ENCODE measurements at places on chromosomes 11 and 22.

DNA sequence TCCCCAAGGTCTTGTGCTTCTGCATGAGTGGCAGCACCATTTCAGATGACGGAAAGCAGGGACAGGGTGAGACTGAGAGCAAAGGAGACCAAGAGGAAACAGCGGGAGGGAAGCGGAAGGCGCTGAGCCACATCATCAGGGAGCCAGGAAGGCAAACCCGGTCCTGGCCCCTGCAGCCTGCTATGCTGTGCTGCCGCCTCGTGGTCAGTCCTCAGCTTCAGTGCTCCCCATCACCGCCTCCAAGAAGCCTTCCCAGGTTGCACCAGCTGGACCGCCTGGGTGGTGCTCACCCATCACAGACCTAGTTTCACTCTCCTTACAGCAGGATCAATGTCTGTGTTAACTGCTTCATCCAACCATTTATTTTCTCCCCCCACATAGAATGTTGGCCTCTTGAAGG is 73.0 kb upstream of the PHF21B start:
- DNase-seq, result no peak

DNA sequence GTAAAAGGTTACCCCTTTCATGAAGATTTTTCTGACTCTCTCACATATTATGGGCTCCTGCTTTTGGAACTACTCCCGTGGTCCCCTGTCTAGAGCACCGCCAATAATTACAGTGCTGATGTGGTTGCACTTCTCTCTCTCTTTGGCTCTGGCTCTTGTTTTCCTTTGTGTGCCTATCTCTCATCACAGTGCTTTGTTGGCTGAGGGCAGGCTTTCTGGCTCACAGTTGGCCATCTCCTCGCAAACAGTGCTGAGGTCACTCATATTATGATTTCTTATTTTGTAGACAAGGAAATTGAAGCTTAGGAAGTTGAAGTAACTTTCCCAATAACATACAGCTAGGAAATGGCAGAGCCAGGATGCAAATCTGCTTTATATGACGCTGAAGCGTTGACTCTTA is 192.5 kb downstream of the DDX10 start:
- DNase-seq, result no peak

DNA sequence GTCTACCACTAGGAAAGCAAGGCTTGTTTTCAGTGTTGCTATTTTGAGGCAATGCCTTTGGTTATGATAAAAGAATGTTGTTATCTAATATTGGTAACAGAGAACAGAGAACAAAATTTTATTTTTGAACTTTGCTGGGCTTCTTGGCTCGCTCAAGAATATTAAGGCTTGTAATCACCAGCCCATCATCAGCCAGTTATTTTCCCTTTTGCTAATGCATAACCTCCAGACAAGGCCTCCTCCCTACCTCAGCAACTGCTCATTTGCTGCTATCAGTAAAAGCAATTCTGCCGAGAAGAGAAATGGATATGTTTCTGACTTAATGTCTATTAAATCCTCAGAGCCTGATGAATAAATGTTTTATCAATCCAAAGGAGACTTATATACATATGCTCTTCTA is 8.9 kb downstream of the MTMR2 start:
- DNase-seq, result no peak

- DNase-seq, result no peak
These were observed 104.3 kb downstream of the GAB2 start for GRCh38 chr11:78313181-78313795.

DNA sequence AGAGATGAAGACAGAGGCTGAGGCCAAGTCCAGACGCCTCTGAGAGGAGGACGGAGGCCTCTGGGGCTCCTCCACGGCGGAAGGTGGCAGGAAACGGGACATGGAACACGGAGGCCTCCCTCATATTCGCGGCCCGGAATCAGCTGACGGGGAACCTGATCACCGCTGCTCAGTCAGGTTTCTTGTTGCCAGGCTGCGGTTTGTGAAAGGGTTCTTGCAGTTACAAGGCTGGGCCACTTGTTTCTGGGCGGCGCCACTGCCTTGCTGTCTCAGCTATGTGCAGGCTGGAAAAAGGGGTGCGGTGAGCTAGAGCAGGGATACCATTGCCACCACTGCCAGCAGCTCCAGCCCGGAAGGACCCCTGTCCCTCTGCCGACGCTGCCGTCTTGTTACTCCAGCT is 10.0 kb upstream of the MMP1 start:
- no peak for DNase-seq

DNA sequence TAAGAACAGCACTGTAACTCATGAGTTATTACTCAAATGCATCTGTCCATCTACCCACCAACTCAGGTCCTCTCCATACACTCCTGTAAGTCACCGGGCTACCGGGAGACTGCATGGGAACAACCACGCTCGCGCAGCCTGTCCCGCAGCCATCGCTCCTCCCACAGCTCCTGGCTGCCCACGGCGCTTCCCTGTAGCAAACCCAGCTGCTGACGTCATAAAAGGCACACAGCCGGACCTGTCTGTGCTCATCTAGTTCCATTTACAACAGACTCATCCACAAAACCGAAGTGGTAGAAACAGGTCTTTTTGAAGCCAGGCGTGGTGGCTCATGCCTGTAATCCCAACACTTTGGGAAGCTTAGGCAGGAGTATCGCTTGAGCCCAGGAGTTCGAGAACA is 23.4 kb upstream of the PACSIN2 start:
- no peak for DNase-seq

- no peak for DNase-seq
These were observed 34.0 kb downstream of the SLCO2B1 start for GRCh38 chr11:75184757-75185425.

DNA sequence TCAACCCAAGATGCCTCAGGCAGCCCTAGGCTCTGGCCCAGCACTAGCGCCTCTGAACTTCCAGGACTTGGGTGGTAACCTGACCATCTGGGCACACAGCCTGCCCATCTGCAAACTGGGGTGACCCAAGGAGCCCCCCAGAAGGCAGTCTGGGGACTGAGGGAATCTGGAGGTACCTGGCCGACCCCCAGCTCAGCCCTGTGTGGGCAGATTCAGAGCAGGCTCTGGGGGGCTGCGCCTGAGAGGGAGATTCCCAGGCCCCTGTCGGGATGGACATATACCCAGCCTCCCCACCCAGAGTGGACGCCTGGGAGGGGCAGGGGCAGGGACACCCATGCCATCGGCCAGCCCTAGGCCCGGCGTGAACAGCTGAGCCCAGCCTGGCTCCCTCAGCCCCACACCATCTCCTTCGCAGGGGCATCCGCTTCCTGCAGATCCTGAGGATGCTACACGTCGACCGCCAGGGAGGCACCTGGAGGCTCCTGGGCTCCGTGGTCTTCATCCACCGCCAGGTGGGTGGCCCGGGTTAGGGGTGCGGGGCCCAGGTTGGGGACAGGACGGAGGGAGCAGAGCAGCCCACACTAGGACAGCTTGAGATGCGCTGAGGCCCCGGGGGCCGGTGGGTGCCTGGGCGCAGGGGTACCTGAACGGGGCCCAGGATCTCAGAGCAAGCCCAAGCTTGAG is 126.9 kb downstream of the KCNQ1 start:
- no peak for DNase-seq

- no peak for DNase-seq
These were observed 174.4 kb upstream of the NECTIN1 start for GRCh38 chr11:119903389-119903788.

- peak; percentile 12 for DNase-seq
These were observed 568 bp downstream of the ALG8 start for GRCh38 chr11:78138694-78139421.

- no peak for DNase-seq
These were observed 2.1 kb downstream of the C11orf16 start for GRCh38 chr11:8930456-8931175.

DNA sequence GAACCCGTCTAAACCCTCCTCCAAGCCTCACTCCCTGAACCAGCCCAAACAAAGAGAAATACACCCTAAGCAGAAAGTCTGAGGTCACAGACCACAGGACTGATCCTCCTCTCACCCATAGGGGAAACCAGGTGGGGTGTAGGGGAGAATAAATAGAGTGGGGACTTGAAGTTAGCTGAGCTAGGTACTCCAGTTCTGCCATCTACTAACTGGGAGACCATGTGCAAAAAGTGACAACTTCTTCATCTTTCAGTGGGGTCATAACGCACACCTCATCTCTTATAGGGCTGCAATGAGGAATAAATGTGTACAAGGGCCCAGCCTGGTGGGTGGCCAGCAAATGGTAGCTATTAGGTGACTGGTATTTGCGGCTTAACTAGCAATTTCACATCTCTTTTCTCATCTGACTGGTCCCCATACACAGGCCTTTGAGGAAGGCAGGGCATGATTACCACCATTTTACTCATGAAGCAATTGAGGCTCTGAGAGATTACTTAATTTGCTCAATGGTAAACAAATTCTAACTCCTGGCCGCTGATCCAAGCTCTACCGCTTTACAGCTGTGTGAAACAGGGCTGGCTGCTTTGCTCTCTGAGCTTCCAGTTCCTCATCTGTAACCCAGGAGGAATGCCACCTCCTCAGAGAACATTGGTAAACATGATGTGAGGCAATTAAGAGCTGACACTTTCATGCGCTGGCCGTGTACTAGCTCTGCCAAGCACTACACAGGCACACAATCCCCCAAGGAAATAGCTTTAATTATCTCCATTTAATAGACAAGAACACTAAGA is 16.6 kb downstream of the TBC1D10A start:
- no peak for DNase-seq

DNA sequence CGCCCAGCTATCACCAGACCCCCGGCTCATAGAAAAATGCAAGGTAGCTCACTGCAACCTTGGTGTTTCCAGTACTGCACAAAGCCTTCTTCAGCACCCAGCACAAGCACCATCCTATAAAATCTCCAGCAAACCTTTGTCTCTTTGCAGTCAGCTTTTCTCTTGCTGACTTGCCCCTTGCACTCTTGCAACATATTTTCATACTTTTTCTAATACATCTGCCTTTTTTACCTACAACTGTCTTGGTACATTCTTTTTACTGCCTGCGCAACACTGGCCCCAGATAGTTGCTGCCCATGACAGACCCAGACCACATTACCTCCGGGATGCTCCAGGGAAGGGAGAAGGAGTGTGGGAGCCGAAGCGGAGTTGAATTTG is 142.4 kb downstream of the MPPED1 start:
- no peak for DNase-seq

DNA sequence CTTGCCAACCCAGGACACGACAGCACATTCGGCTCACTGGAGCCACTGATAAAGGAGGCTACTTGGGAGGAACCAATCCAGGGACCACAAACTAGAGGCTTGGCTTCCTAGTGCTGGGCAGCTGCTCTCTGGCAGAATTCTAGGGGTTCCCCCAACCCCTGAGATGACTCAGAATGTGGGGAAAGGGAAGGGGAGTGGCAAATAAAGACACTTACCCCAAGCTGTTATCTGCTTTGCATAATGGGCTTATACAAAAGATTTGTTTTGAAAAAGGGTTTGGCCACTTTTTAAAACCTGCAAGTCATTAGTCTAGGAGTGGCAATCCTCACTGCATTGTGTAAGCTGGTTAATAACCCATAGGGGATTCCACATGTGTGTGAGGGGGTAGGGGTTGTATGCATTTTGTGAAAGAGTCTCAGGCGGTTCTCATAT is 64.1 kb upstream of the LMO1 start:
- no peak for DNase-seq

- DNase-seq, result no peak
These were observed 90.9 kb downstream of the PAX6 start for GRCh38 chr11:31720225-31720624.

- DNase-seq, result no peak
These were observed 12.8 kb downstream of the DGCR2 start for GRCh38 chr22:19109198-19110063.

- DNase-seq, result no peak
These were observed 5.4 kb downstream of the TBC1D10C start for GRCh38 chr11:67409261-67409666.

GRCh38 chr11:119172513-119172912 is 4.0 kb downstream of the NLRX1 start:
- DNase-seq, result no peak

All from stimulated activated CD4-positive, alpha-beta T cell treated with anti-CD3 and anti-CD28 coated beads, Interleukin-1b, Interleukin-23, amount 100 ng/mL, for 1 hour (primary cell).